ENCODE measurements at places on chromosomes 7 and 10. TPM values are rescaled to one million over a fixed set of nuclear protein-coding genes. Genes with fewer than 3 reads are reported as not detected.

- DNase-seq, result no peak
Observed at GRCh38 chr10:95444792-95445191, 116.4 kb downstream of the SORBS1 start.

The CNPY1 gene
- not detected for total RNA-seq

The PTEN gene
- total RNA-seq, result 83.3 TPM

The PKD2L1 gene
- not detected for total RNA-seq

DNA sequence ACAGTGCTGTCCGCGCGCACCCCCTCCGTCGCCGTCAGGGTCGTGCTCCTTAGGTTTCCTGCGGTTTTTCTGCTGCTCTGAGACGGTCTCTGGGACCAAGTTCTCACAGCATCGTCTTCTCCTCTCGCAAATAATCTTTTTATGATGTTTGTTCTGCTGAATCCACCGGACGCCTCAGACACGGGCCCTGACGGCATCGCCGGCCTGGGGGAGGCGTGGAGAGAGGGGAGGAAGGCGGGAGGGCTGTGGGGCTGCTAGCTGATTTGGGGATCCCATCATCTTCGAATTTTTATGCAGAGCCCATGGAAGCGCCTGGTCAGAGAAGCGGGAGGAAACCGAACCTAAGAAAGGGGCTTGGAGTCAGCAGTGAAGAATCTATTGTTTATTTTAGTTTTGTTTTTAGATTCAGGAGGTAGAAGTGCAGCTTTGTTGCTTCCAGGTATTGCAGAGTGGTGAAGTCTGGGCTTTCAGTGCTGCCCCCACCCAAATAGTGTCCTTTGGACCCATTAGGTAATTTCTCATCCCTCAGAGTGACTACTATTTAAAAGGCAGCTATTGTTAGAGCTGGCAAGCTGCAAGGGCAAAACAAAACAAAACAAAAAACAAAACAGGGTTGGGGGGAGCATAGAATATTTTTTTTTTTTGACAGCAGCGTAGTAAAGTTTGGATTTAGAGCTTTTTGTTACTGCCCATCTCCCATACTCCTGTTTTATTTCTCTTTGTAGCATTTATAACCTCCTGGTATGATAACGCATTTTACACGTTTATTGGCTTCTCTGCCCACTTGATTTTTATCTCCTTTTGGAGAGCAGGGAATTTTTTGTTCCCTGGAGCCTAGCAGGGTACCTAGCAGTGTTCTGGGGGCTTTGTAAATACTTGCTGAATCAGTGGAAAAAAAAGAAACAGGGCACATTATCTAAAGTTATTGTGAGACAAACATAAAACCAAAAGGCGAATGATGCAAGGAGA, 92.6 kb downstream of the SPAG6 start:
- DNase-seq, result peak; percentile 9

The GIMAP7 gene
- 367 TPM for total RNA-seq

The LMOD2 gene
- total RNA-seq, result not detected

- DNase-seq, result no peak
Observed at GRCh38 chr10:82552267-82552666, 677.3 kb downstream of the NRG3 start.

The NEURL1 gene
- 1.2 TPM for total RNA-seq

The NPFFR1 gene
- not detected for total RNA-seq

DNA sequence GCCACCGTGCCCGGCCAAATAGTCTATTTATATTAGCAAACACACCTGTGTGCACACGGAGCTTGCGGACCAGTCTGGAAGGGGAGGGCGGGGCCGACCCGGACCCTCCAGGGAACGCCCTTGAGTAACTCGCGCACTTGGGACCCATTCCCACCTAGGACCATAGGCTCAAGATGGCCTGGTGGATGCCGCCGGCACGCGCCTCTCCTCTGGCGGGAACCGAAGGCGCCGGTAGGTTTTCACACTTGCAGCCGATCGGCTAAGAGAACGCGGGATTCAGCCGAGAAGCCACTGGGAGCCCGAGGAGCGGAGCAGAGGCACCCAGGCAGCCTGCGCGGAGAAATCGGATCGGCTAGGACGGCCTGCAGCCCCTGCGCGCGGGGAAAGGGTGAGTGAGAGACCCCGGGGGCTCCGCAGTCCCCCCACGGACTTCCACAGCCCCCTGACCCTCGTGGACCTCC, 18.9 kb downstream of the IFT22 start:
- DNase-seq, result no peak

The PIP gene
- total RNA-seq, result not detected

DNA sequence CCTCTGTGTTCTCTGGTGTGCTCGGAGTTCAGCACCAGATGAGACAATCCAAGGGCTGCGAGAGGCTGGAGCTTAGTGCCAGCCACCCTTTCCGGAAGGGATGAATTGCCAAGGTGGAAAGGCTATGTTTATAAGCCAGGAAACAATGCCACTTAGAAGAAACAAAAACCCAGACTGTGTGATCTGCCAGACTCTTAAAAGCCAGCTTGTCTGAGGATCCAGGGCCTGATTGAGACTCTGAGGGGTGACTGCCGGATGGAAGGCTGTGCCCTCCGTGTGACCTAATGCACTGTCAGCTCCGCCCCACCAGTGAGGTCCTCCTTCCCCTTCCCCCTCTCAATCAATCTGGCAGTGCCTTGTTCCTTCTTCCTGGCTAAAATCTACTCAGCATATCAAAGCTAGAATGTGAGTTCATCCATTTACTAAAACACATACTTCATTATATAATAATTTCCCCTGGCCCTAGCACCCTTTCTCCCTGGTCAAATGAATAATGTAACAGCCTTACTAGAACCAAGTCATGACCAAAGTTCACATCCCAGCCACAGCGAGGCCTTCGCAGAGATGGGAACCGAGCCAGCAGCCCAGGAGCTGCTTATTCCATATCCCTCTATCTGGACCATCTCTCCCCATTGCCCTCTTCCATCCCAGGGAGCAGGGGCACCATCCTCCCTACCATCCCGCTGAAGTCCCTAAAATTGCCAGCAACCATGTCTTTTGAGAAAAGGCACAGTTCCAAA, 25.5 kb downstream of the FAM107B start:
- no peak for DNase-seq

DNA sequence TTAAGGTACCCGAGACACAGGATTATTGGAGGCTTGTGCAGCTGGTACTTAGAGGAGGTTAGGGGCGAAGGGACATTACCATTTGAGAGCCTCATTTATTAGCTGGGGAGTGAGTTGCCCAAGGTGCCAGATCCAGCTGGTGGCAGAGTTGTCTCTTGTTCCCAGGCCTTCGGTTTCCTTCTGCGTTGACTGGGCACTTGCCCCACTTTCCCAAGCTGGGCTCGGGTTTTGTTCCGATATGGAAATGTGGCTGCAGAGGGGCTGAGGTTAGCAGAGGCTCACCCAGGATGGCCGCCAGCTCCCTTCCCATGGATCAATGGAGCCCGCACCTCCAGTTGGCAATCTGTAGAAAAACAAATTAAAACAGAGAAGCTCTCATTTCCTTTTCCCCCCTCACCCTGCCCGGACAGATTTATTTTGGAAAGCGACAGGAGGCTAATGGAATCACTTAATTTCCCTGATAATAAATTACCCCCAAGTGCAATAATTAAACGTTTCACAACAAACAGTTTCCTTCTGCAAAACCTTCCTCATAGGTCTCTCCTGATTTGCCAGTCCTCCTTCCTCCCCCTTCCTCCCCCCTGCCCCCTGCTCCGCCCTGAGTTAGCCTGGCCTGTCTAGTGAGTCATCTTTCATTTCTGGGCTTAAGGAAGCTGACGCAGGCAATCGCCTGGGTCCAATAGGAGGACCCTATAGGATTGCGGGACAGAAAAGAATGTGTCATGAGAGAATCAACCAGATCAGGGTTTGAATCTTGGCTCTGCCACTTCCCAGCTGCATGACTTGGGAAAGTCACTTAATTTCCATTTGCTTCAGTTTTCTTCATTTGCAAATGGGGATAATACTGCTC, 51.7 kb downstream of the ADRA2A start:
- DNase-seq, result no peak

- no peak for DNase-seq
Observed at GRCh38 chr10:66180021-66180420, 745.8 kb upstream of the LRRTM3 start.

DNA sequence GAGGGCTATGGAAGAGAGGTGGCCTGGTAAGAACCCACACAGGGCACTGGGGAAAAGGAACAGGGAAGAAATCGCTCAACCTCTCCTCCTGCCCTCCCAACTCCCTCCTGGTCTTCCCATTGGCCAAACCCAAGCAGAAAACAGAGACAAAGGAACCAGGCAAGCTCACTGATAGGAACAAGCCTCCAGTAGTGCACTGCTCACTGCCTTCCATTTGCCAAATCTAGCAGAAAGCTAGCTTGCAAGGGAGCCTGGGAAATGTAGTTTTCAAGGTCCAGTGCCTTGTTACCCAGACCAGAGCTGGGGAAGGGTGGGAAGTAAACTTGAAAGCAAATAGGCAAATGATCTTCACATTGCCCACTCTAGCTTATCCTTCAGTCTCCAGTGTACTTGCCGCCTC, 556.1 kb upstream of the AUTS2 start:
- no peak for DNase-seq

- DNase-seq, result no peak
Observed at GRCh38 chr7:65840446-65840845, 32.4 kb upstream of the VKORC1L1 start.

DNA sequence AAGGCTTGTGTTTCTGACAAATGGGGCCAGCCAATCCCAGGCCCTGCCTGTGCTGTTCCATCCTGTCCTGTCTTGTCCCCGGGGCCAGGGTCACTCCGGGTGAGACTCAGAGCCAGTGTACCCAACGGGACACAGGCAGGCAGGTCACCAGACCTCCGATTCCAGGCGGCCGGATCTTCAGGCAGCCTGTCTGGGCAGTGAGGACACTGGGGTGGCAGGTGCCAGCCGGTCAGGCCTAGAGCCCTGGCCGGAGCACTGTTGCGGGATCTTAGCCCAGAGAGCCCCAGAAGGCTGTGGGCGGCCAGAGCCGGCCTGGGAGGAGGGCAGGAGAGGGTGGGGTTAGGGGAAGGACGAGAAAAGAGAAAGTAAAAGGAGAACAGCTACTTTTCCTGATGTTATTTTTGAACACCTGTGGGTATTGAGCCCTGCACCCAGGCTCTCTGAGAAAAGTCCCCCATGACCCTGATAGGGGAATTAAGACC, 134.3 kb upstream of the TNRC18 start:
- no peak for DNase-seq

The SLC39A12 gene
- total RNA-seq, result not detected

GRCh38 chr10:112618814-112619213, 171.8 kb downstream of the VTI1A start:
- no peak for DNase-seq

GRCh38 chr7:17492437-17492836, 194.0 kb downstream of the AHR start:
- no peak for DNase-seq
